Hindlimb muscle (tissue), 1 donor: ENCODE measurements at places on chromosomes 2 and 18. TPM values are rescaled to one million over a fixed set of nuclear protein-coding genes. Genes with fewer than 3 reads are reported as not detected.

The DPP10 gene
- 0.15 TPM for polyA plus RNA-seq

The GALNT5 gene
- polyA plus RNA-seq = 1.7 TPM

The KATNAL2 gene
- polyA plus RNA-seq = 12.8 TPM

The FTCDNL1 gene
- 2.0 TPM for polyA plus RNA-seq

The CCDC121 gene
- 5.1 TPM for polyA plus RNA-seq

The STPG4 gene
- not detected for polyA plus RNA-seq

The SCN3A gene
- polyA plus RNA-seq = 0.45 TPM

The CFC1 gene
- not detected for polyA plus RNA-seq

The SLC19A3 gene
- polyA plus RNA-seq = 0.67 TPM

The SLC5A7 gene
- polyA plus RNA-seq = 0.06 TPM

The PDE11A gene
- polyA plus RNA-seq = 0.40 TPM

The CROCC2 gene
- 0.22 TPM for polyA plus RNA-seq

DNA sequence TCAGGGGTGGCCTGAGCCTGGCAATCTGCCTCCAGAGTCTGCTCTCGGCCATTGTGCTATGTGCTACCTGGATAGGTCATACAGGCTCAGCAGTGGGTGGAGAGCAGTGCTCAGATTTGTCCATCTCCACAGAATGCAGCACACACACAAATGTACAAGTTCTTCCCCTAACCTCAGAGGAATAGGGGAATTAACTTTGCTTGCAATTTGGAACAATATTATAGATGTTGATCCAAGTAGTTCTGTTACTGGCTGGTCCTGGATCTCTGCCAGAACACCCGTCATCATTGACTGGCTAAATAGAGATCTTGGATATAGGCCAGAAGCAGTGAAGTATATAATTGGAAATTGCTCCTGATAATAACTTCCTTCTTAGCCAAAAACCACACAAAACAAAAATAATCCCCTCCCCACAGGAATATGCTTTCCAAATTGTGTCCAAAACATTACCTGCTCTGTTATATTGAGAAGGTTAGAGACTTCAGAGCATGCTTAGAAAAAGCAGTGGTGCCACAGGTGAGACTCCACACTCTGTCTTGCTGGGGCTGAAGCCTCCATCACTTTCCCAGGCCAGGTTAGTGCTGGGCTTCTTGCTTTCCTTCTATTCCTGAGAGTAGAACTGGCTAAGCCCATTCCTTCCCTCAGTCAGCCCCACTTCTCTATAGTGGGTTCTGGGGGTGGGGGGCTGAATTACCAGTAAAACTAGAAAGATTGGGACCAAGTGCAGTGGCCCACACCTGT, 38.8 kb downstream of the NCAPH start:
- DNase-seq = no peak

GRCh38 chr2:1698188-1698945, 45.9 kb downstream of the PXDN start:
- DNase-seq = no peak

DNA sequence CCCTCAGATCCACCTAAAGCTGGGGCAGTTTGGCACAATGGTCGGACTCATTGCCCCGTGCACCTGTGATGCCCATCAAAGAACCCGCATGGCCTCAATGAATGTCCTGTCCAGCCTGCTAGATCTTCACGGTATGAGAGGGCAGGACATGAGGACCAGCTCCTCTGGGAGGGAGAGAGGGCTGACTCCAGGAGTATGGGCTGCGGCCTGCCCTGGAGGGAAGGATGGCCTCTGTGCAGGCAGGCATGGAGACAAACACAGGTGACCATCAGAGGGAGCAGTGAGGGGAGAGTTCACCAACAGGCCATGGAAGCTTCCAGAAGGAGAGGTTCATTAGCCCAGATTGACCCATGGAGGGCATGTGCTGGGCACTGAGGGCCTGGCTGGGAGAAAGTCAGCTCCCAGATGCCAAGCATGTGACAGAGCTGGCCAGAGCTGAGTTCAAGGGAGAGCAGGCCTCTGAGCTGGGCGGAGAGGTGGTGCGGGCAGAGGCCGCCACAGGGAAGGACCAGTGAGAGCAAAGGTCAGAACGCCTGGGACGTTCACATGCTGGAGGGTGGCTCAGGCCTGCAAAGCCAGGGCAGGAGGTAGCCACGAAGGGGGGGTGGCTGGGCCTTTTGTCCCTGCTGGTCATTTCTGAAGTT, 36.2 kb downstream of the HJURP start:
- DNase-seq = no peak

DNA sequence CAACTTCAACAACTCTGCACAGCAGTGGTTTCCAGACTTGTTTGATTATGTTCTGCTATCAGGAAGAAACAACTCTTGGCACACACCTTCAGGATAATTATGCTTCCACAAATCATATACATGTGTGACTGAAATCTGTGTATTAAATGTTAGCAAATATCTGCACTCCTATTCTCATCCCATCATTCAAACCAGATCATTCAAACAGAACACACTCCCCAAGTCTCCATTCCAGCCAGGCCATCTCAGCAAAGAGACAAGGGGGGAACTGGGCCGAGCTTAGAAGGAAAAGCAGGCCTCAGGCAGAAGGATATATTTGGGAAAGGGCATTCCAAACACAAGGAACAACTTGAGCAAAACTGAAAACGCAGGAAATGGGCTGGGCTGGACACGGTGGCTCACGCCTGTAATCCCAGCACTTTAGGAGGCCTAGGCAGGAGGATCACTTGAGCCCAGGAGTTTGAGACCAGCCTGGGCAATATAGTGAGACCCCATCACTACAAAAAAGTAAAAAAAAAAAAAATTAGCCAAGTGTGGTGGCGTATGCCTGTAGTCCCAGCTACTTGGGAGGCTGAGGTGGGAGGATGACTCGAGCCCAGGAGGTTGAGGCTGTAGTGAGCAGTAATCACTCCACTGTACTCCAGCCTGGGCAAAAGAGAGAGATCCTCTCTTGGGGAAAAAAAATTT, 62.7 kb downstream of the ZFP36L2 start:
- no peak for DNase-seq

GRCh38 chr18:23330423-23330822, 122.7 kb upstream of the RIOK3 start:
- DNase-seq = no peak

DNA sequence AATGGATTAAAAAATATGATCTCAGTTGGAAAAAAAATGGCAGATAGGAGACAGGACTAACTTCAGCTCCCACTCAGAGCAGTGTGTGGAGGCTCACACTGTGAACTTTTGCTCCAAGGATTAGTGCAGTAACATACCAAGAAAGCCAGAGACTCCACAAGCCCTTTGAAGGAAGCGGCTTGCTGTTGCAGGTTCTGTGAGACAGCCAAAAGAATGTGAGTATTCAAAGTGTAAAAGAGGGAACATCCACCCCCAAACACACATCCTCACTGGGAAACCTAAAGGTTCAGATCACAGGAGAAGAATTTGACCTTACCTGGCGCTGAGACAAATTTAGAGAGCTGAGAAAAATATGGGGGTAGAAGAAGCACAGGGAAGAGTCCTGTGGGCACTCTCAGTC, 77.5 kb downstream of the FAM171B start:
- no peak for DNase-seq

DNA sequence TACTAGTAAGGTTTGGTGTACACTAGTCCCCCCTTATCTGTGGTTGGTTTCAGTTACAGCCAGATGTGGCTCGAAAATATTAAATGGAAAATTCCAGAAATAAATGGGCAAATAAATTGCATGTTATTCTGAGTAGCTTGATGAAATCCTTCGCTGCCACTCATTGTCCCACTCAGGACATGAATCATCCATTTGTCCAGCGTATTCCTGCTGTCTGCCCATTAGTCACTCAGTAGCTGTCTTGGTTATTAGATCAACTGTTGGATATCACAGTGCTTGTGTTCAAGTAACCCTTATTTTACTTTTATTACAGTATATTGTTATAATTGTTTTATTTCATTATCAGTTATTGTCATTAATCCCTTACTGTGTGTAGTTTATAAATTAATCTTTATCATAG, 21.7 kb downstream of the ZDBF2 start:
- no peak for DNase-seq

GRCh38 chr18:21853775-21854552, 113.4 kb downstream of the MIB1 start:
- DNase-seq = no peak

DNA sequence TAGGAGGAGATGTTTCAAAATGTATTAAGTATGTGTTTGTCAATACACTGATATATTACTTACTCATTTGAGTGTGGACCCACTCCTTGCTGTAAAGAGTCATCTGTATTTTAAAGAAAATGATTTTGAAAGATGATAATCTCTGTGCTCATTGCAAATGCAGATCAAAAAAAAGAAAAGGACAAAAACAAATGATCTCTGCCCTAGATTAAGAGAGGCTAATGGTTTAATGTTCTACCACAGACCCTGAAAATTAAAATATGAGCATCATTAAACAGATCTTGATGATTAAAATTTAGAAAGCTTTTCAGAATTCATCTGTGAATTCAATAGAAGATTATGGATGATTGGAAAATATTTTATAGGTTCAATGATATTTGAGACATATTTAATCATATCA, 136.5 kb downstream of the CNTNAP5 start:
- DNase-seq = no peak

GRCh38 chr2:68911709-68912108, 40.5 kb upstream of the BMP10 start:
- no peak for DNase-seq

DNA sequence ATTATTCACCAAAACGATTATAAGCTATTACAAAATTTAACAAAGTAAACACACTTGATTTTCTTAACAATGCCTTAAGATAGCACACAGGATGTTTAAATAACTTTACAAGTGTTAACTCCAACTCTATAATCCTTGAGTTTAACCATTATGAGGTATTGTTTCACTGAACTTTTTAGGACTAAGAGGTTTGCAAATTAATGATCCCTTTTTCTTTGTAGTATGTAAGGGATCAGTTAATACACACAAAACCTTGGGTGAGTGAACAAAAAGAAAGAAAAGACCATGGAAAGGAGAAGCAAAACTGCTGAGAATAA, 21.5 kb upstream of the TFPI start:
- no peak for DNase-seq

DNA sequence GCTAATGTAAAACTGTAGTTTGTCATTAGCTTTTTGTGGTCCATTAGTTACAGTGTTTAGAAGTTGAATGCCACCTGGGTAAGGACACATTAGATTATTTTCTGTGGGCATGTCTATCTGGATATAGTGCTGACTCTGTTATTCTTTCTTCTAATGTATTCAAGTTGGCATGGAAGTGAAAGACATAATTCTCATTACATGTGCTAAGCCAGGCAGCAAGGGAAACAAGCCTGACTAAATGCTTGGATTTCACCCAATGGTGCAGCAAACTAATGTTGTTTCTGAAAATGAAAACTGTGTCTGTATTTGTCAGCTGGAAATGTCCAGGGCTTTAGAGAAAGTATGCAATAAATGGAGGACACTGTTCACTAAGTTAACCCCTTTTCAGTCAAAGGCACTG, 100.7 kb downstream of the NUP35 start:
- DNase-seq = peak; percentile 26

GRCh38 chr2:186732843-186733242, 39.0 kb downstream of the FAM171B start:
- no peak for DNase-seq

DNA sequence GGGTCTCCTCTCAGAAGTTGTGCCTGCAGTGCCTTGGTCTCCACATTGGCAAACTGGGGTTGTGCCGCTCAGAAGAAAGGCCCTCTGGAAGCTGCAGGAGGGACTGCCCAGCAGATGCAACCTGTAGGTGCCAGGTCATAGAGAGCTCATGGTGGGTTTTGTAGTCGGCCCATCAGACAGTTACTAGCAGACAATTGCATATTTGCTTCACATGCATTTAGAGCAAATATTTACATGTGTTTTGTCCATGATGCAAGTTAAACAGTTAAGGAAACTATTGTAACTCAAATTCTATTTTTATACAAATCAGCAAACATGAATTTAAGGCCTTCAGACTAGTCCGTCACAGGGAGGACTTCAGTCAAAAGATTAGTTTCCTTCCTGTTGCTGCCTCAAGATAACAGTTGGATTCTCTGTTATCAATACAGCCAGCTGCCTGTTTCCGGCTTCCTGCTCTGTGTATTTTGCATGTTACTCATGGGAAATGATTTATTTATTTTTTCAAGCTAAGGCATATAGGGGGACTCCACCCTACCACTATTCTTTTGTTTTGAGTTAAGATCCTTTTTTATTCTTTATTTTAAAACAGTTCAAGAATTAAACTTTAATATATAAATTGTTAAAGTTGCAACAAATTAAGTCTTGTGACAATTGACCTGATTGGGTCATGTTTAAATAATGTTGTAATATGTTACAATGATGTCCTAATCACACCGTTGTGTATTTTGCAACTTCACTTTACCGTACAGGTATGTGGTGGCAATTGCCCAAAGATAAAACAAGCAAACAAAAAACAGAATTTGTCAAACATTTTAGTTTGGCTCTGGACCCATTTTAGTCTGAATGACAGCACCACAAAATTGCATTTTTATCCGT, 133.5 kb downstream of the SPTBN1 start:
- DNase-seq = no peak

- no peak for DNase-seq
Observed at GRCh38 chr2:157414050-157414449, 29.8 kb downstream of the CYTIP start.

- DNase-seq = no peak
Observed at GRCh38 chr2:44367591-44367990, 5.8 kb downstream of the CAMKMT start.

DNA sequence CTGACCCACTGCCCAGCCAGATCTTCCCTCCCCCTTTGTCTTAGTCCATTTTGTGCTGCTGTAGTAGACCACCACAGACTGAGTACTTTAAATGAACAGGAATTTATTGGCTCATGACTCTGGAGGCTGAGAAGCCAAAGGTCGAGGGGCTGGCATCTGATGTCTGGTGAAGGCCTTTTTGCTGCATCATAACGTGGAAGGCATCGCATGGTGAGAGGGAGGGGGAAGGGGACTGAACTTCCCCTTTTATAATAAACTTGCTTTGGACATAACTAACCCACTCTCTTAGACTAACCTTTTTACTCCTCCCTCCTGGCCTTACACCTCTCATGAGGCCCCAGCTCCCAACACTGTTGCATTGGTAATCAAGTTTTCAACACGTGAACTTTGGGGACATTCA, 83.8 kb downstream of the MAP4K4 start:
- DNase-seq = no peak

- DNase-seq = peak; percentile 20
Observed at GRCh38 chr2:8456151-8457091, 225.4 kb upstream of the ID2 start.

DNA sequence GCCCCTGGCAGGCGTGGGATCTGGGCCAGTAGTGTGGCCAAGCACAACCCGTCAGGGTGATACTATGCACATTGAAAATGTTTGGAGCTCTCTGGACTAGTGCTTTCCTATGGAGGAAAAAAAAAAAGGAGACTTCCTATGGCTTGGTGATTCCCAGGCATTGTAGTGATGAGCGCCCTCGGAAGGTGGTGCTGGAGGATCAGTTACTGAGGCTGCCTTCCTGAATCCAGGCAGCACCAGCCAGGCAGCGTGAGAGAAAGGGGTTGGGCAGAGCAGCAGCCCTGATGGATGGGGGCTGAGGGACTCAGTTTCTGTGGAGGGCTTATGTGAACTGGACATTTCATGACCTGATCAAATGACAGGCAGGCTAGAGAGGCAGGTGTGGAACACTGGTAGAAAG, 70.9 kb downstream of the CHRNA1 start:
- no peak for DNase-seq
